Esophagus squamous epithelium (tissue), 5 donors: ENCODE measurements at places on chromosomes 11 and 22. TPM values are rescaled to one million over a fixed set of nuclear protein-coding genes. Genes with fewer than 3 reads are reported as not detected.
A peak's percentile ranks its signal among the peaks of the same experiment; 100 is the strongest.

Gene CST6
- total RNA-seq, result 15.3 TPM

Gene OR51B5
- not detected for total RNA-seq

Gene HORMAD2
- not detected for total RNA-seq

Gene RIC3
- 2.7 TPM for total RNA-seq

Gene OR2AG2
- 0.08 TPM for total RNA-seq

Gene DERL3
- total RNA-seq, result not detected

Gene TRIM49
- total RNA-seq, result not detected

Gene GAL
- total RNA-seq, result 2.2 TPM

Gene P4HA3
- total RNA-seq, result not detected

- no peaks in the 10 kb centered on the region for H3K36me3 ChIP-seq
Observed at GRCh38 chr11:101429703-101430540, 153.9 kb downstream of the TRPC6 start.

DNA sequence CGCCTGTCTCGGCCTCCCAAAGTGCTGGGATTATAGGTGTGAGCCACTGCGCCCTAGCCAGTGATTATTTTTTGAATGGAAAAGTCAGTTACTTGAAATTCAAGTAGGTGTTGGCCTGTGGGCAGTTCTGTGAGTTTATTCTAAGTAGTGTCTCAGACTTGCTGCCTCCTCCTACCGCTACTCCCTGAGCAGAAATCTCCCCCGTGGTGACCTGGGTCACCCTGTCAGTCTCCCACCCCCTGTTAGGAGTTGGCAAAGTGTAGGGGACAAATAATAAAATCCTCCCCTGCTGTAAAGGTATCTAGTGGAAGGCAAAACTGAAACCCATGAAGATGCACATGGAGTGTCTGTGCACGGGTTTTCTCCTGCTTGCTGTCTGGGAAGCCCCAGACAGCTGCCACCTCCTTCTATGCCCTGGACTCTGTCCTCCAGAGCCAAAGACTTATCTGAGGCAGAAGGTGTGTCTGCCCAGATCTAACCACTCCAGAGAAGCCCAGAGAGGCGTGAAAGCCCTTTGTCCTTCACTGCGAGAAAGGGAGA is 26.3 kb downstream of the SNAP29 start:
- no peaks in the 10 kb centered on the region for H3K27me3 ChIP-seq
- peaks cover 93% of the 10 kb centered on the region for H3K36me3 ChIP-seq
- H3K27ac ChIP-seq, result peak overlapping the region; percentile 74
- H3K4me3 ChIP-seq, result no peak overlapping the region
- DNase-seq, result no peak

DNA sequence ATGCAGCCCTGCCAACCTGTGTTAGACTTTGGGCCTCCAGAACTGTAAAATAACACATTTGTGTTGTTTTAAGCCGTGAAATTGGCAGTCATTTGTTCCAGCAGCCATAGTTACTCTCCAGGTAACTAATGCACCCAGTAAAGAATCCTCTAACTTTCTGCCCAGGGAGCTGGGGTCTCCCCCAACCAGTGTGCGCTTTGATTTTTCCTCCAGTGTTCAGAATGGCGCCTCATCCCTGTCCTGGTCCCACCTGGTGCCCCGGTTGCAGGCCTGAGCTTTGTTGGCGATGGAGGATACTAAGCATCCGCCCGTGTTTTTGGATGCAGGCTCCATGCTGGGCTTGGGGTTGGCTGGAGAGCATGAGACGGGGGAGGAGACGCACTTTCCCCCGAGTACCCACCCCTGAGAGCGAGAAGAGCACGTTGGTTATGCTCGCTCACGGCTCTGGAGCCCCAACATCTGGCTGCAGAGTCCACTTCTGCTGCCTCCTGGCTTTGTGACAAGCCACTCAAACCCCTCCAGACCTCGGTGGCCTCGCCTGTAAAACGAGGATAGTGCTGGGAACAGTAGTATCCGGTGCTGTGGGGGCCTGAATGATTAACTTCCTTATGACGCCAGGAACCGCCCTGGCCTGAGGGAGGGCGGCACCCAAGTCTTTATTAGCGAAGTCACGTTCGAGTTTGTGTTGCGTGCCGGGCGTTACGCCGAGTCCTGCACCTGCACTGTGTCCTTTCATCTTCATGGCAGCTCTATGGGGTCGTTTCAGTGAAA is 25.8 kb downstream of the MRGPRD start:
- no peaks in the 10 kb centered on the region for H3K27me3 ChIP-seq
- no peaks in the 10 kb centered on the region for H3K36me3 ChIP-seq
- peak overlapping the region; percentile 21 for H3K4me3 ChIP-seq
- DNase-seq, result no peak

DNA sequence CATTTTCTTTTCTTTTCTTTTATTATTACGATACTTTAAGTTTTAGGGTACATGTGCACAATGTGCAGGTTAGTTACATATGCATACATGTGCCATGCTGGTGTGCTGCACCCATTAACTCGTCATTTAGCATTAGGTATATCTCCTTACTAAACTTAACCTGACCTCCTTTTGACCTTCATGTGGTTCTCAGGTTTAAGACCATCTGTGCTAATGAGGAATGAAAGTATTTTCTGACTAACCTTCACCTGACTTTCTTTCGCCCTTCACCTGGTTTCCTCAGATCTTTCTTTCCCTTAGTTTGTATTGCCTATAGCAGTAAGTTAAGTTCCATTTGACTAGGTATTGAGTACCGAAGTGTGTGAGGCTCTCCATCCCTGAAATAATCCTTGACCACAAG is 6.5 kb downstream of the EXPH5 start:
- no peak overlapping the region for H3K27ac ChIP-seq
- H3K4me3 ChIP-seq, result no peak overlapping the region
- no peaks in the 10 kb centered on the region for H3K36me3 ChIP-seq
- no peak for DNase-seq
- peaks cover 28% of the 10 kb centered on the region for H3K4me1 ChIP-seq

DNA sequence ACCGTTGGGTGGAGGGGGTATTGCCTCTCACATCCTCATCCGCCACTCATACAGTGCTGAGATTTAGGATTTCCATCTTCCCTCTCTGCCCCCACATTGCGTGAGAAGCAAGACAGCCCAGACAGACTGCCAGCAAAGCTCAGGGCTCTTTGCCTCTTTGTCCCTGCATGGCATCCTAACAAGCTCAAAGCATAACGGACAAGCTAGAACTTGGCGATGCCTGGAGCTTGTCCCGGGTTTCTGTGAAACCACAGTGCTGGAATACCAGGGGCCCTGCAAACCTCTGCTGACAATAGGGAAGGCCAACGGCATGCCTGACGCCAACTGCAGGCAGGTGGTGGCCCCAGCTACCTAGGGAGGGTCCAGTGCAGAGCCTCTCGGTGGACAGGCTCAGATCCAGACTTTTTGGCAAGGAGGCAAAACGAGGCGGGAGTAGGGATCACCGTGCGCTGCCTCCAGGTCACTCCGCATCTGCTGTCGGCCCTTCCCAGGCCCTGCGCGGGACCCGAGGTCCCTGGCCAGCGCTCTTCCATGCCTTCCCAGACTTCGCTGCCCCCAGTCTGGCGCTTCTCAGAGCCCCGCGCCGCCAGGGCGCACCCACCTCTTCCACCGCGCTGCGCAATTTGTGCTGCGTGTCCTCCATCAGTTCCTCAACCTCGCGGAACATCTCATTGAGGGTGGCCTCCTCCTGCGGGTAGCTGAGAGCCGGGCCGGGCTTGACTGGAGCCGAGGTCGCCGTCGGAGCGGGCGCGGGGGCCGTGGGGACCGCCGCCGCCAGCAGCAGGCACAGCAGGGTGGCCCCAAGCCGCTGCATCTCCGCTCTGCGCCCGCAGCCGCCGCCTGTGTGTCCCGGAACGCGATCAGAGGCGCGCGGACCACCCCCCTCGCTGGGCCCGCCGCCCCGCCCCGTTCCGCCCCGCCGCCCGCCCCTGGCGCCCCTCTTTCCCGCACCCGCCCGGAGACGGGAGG is at the start of gene DKK3:
Gene DKK3 (minus strand): TSS at position 858 of the 969 bp plus-strand sequence. CDS start 44 bp downstream, at position 814.
- H3K27me3 ChIP-seq, result no peaks in the 10 kb centered on the region
- peak within 1 kb of the TSS; percentile 57 for H3K4me3 ChIP-seq
- no peak for DNase-seq
- H3K4me1 ChIP-seq, result peaks cover 53% of the 10 kb centered on the region

- H3K27ac ChIP-seq, result no peak overlapping the region
- peaks cover 13% of the 10 kb centered on the region for H3K4me1 ChIP-seq
- H3K27me3 ChIP-seq, result no peaks in the 10 kb centered on the region
- H3K4me3 ChIP-seq, result no peak overlapping the region
Observed at GRCh38 chr11:126645186-126645585, 289.7 kb downstream of the ST3GAL4 start.

DNA sequence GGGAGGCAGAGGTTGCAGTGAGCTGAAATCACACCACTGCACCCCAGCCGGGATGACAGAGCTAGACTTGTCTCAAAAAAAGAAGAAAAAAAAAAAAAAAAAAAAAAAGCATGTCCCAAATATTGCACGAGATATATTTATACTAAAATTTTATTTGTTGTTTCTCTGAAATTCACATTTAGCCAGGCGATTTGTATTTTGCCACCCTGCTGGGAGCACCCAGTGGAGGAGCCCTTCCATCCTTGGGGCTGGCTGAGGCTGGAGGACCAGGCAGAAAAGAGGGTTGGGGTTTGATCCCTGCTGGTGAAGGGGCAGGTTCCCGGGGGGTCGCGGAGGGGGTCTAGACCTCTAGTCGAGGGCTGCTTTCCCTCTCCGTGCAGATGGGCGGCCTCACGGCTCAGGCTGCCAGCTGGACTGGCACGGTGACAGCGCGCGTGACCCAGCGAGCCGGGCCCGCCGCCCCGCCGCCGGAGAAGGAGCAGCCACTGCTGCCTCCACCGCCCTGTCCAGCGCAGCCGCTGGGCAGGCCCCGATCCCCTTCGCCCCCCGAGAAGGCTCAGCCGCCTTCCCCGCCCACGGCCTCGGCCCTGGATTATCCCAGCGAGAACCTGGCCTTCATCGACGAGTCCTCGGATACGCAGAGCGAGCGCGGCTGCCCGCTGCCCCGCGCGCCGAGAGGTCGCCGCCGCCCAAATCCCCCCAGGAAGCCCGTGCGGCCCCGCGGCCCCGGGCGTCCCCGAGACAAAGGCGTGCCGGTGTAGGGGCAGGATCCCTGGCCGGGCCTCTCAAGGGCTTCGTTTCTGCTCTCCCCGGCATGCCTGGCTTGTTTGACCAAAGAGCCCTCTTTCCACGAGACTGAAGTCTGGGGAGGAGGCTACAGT is 952 bp upstream of the CATSPERZ start:
- peaks cover 56% of the 10 kb centered on the region for H3K4me1 ChIP-seq
- H3K4me3 ChIP-seq, result peak overlapping the region; percentile 43
- no peak for DNase-seq
- H3K27me3 ChIP-seq, result peaks cover 9% of the 10 kb centered on the region
- H3K36me3 ChIP-seq, result no peaks in the 10 kb centered on the region
- H3K27ac ChIP-seq, result no peak overlapping the region

DNA sequence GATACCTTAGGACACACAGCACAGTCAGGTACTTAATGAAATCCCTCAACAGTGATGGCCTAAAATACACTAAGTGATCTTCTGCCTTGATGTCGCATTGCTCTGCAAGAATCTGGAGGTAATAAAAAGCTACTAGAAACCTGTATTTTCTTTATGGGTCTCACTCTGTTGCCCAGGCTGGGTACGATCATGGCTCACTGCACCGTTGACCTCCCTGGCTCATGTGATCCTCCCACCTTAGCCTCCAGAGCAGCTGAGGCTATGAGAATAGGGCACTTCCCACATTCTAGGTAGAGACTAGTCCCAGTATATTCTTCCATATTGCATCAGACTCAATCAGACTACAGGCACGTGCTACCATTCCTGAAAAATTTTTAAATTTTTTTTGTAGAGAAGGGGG is 21.7 kb downstream of the VSIG10L2 start:
- no peaks in the 10 kb centered on the region for H3K36me3 ChIP-seq
- H3K27me3 ChIP-seq, result no peaks in the 10 kb centered on the region
- H3K27ac ChIP-seq, result no peak overlapping the region
- no peak for DNase-seq
- H3K4me1 ChIP-seq, result peaks cover 12% of the 10 kb centered on the region

- H3K36me3 ChIP-seq, result no peaks in the 10 kb centered on the region
- no peak for DNase-seq
- peaks cover 12% of the 10 kb centered on the region for H3K4me1 ChIP-seq
- H3K4me3 ChIP-seq, result no peak overlapping the region
- H3K27ac ChIP-seq, result no peak overlapping the region
Observed at GRCh38 chr22:24824250-24824649, 18.2 kb downstream of the SGSM1 start.

GRCh38 chr11:47852053-47852452 is 3.9 kb upstream of the NUP160 start:
- H3K4me3 ChIP-seq, result no peak overlapping the region
- H3K27me3 ChIP-seq, result no peaks in the 10 kb centered on the region
- H3K27ac ChIP-seq, result no peak overlapping the region
- no peak for DNase-seq

GRCh38 chr11:61904539-61905048 is 12.8 kb downstream of the RAB3IL1 start:
- no peak overlapping the region for H3K4me3 ChIP-seq
- peaks cover 6% of the 10 kb centered on the region for H3K36me3 ChIP-seq
- H3K4me1 ChIP-seq, result no peaks in the 10 kb centered on the region
- H3K27ac ChIP-seq, result no peak overlapping the region

DNA sequence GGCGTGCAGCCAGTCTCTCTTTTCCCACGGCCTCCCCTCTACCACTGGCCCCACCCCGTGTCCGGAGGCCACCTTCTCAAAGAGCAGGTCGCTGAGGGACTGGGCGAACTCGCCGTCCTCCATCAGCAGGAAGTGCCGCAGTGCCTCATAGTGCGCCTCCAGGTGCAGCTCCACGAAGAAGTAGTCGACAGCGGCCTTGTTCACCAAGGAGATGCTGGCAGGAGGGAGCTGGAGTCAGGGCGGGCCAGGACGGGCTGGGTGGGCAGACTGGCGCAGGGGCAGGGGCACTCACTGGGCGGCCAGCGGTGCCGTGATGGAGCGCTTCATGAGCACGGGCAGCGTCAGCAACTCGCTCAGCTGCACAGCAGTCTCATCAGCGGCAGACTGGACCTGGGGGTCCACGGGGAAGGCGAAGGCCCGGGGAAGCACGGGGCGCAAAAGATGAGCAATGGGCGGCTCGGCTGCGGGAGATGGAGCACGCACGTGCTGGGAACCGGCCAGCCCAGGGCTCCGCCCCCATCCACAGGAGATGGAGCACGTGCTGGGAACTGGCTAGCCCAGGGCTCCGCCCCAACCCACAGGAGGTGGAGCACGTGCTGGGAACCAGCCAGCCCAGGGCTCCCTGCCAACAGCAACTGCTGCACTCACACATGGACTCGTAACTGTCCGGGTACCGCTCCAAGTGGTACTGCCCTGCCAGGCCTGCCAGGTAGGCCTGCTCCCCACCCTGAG is 18.4 kb downstream of the SELENOO start:
- no peak overlapping the region for H3K27ac ChIP-seq
- H3K27me3 ChIP-seq, result no peaks in the 10 kb centered on the region
- DNase-seq, result no peak
- H3K4me3 ChIP-seq, result no peak overlapping the region

GRCh38 chr11:64339754-64340408 is at the start of gene CCDC88B:
Gene CCDC88B (plus strand): TSS chr11:64340204. CDS start chr11:64340267, 63 bp downstream.
- peaks cover 22% of the 10 kb centered on the region for H3K4me1 ChIP-seq
- DNase-seq, result peak; percentile 50
- H3K4me3 ChIP-seq, result peak within 1 kb of the TSS; percentile 29
- H3K36me3 ChIP-seq, result no peaks in the 10 kb centered on the region

DNA sequence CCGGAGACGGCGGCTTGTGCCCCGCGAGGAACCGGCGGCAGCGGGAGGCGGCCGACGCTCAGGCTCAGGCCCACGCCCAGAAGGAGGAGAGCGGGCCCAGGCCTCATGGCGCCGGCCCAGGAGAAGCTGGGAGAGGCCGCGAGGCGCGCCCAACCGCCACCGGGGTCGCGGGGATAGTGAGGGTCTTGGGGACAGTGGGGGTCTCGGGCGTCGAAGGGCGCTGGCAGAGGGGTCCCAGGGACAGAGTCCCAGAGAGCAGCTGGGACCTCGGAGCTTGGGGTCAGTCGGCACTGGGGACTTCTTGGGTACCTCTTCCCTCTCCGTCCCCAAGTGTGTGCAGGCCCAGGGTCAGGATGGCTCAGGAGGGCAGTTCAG is at the start of gene PKDREJ:
Gene PKDREJ (minus strand): TSS at position 128 of the 375 bp plus-strand sequence. CDS start 21 bp downstream, at position 107.
- H3K27me3 ChIP-seq, result peaks cover 29% of the 10 kb centered on the region
- no peaks in the 10 kb centered on the region for H3K36me3 ChIP-seq
- peaks cover 25% of the 10 kb centered on the region for H3K4me1 ChIP-seq
- no peak for DNase-seq
- peak within 1 kb of the TSS; percentile 34 for H3K4me3 ChIP-seq
- peak within 1 kb of the TSS; percentile 47 for H3K27ac ChIP-seq
